ENCODE measurements at places on chromosomes 2 and 18.

DNA sequence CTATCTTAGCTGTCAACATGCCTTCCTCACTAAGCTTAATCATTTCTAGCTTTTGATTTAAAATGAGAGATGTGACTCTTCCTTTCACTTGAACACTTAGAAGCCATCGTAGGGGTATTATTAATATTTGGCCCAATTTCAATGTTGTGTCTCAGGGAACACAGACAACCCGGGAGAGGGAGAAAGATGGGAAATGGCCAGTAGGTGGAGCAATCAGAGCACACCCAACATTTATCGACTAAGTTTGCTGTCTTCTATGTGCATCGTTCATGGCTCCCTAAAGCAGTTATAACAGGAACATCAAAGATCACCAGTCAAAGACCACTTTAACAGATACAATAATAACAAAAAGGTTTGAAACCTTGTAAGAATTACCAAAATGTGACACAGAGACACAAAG lies 110.2 kb downstream of the OLA1 start:
- DNase-seq: no peak

DNA sequence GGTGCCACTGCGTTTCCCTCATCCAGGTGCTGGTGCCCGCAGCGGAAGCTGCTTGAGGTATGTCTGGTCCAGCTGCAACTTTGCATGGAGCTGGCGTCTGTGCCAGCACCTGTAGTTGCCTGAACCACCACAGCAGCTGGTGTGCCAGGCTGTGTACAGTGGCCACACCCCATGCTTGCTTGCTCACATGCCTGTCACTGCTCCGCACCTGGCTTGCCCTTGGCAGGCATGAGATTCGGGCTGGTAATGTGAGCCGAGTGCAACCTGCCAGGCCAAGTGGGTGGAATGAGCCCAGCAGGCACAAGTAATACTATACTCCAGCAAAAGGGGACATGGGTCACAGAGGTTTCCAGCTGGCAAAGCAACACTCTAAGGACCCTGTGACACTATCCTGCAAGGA lies 1123.3 kb upstream of the ACVR2A start:
- no peak for DNase-seq

DNA sequence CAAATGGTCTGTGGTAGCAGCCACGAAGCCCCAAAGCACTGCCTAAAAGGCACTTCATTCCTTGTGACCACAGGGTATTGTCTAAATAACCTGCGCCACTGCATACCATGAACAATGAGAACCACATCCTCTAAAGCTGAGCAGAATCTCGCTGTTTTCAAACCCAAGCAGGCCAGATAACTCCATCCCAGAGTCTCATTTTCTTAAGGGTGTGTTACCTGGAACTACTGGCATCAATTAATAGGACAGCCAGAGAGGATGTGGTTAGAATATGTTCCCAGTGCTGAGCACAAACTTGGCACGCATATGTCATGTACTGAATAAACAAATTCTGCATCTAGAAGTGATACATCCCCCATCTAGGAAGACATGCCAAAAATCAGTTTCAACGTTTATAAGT lies 13.0 kb downstream of the VPS4B start:
- DNase-seq: no peak

GRCh38 chr2:136139631-136140030 lies 21.7 kb upstream of the CXCR4 start:
- no peak for DNase-seq

DNA sequence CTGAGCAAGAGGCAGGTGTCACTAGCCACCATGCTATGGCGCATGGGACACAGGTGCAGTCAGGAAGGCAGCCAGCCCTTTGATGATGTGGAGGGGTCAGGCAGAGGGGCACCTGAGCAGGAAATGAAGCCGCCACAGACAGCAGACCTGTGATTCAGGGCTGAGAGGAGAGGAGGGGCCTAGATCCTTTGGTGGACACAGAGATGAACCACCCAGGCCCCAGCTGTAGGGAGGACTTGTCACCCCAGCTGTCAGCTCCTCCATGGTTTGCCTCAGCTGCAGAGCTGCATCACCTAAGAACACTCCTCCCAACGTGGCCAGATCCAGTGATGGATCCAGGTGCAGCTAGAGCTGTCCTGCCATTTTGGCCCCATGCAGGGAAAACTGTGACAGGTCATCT lies 11.6 kb downstream of the ASB18 start:
- DNase-seq: no peak

DNA sequence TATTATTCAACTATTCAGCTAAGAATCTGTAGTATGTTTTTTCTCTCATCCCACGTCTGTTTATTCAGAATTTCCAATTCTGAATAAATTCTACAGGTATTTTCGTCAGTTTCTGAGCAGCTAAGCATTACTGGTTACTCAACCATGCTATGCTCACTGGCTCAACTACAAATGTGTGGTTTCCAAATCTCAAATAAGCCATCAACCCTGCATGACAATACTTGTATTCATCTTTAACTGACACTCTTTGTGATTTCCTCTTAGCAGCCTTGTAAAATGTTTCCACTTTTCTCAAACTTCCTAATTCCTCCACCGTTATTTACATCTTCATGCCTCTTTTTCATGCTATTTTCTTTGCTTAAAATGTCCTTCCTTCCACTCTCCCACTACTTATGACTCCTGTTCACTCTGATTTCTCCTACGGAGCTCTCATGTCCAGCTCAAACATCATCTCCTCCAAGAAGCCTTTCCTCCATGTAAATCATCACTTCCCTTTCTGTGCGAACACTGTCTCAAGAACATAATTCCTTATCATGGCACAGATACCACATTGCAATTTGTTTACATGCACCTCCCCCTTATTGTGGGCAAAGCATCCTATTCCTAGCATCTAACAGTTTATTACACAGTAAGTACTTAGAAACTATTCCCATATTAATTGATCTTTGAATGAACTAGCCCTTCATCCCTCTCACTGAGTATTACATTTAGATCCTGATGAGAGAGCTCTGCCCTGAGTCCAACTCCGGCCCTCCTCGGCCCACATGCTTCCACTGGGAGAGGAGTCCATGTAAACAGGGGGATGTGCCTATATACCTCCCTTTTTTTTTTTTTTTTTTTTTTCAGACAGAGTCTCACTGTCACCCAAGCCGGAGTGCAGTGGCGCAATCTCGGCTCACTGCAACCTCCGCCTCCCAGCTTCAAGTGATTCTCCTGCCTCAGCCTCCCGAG lies 10.5 kb downstream of the CCDC88A start:
- no peak for DNase-seq

- no peak for DNase-seq
These were observed 150.1 kb downstream of the TNS1 start for GRCh38 chr2:217852555-217853211.

- no peak for DNase-seq
These were observed 516.9 kb upstream of the DSEL start for GRCh38 chr18:68033466-68033865.

- DNase-seq: peak; percentile 19
These were observed 46.6 kb upstream of the HNRNPA3 start for GRCh38 chr2:177165721-177166711.

- no peak for DNase-seq
These were observed 36.1 kb upstream of the MPPE1 start for GRCh38 chr18:11944252-11944651.

- no peak for DNase-seq
These were observed 29.5 kb upstream of the GPR39 start for GRCh38 chr2:132387126-132387525.

GRCh38 chr2:150042500-150043171 lies 444.8 kb downstream of the RND3 start:
- no peak for DNase-seq

DNA sequence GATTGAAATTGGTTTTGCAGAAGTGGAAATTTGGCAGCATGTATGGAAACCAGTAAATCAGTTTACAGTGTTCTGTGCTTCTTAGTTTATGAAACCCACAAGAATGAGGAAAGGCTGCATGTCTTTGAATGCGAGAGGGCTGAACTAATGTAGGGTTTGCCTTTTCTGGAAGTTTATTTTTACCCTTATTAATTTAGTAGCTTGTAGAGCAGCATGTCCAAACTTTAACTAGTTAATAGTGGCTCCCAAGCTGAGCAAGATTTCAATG lies 50.4 kb downstream of the LDLRAD4 start:
- no peak for DNase-seq

- peak; percentile 70 for DNase-seq
These were observed 137.5 kb downstream of the TPO start for GRCh38 chr2:1550658-1551316.

DNA sequence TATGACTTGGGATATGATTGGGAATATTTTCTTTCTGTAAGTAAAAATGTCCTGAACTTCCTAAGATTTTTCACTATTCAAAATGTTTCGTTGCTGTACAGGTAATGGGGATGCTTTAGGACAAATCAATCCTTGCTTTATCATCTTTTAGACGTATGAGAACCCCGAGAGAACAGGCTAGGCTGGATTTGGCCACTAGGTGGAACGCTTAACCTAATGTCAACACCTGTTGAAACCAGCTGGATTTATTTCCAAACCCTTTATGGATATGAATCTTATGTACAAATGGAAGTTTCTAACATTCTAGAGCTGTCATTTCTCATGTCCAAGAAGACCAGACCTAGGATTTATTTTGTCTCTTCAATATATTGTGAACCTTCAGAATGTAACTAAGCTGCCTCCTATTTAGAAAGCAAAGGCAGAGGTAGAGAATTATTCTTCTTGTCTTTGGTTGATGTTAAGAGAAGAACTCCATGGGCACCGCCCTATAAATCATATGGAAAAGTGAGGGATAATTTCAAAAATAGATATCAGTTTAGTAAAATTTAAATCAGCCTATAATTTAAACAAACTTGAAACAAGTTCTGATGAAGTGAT lies 96.7 kb downstream of the PMAIP1 start:
- DNase-seq: no peak

- no peak for DNase-seq
These were observed 15.0 kb downstream of the RNF144A start for GRCh38 chr2:6932206-6932605.

DNA sequence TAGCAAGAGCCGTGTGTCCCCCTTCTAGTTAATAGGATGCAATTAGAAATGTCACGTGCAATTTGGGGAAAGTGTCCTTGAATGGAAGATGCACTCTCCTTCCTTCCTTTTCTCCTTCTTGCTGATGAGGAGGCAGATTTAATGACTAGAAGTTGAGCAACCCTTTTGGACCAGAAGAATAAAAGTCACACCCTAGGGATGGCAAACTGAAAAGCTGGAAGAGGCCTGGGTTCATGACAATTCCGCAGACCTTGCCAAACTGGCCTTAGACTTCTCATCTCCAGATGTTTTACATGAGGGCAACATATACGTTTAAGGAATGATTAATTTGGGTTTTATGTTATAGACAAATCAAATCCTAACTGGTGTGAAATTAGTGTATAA lies 38.6 kb upstream of the NCOA1 start:
- no peak for DNase-seq

DNA sequence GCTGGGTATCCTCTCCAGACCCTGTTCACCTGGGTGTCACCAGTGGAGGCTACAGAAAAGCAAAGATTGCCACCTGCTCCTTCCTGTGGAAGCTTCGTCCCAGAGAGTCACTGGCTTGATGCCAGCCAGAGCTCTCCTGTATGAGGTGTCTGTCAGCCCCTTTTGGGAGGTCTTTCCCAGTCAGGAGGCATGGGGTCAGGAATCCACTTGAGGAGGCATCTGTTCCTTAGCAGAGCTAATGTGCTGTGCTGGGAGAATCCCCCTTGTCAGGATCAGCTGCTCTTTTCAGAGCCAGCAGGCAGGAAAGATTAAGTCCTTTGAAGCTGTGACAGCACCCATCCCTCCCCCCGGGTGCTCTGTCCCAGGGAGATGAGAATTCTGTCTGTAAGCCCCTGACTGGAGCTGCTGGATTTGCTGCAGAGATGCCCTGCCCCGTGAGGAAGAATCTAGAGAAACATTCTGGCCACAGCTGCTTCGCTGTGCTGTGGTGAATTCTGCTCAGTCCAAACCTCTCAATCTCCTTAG lies 121.8 kb downstream of the GPR39 start:
- no peak for DNase-seq

- DNase-seq: no peak
These were observed 342.1 kb downstream of the SLC4A3 start for GRCh38 chr2:219969508-219969907.

- DNase-seq: no peak
These were observed 16.3 kb upstream of the EPHA4 start for GRCh38 chr2:221588306-221588985.

DNA sequence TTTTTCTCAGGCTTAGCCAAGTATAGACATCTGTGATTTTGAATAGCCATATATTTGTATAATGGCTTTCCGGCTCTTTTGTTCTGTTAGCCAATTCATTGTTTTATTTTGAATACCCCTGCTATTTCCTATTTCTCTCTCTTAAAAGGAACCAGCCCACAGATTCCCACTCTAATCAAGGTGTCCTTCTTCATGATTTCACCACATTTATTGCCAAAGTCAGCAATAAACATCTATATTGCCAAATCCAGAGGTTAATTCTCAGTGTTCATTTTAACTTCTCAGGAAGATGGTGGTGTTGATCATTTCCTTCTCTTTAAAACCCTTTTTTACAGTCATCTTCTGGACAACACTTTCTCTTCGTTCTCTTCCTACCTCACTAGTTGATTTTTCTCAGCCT lies 13.1 kb upstream of the ITPRID2 start:
- no peak for DNase-seq

GRCh38 chr2:128258218-128258617 lies 60.5 kb downstream of the HS6ST1 start:
- DNase-seq: no peak

DNA sequence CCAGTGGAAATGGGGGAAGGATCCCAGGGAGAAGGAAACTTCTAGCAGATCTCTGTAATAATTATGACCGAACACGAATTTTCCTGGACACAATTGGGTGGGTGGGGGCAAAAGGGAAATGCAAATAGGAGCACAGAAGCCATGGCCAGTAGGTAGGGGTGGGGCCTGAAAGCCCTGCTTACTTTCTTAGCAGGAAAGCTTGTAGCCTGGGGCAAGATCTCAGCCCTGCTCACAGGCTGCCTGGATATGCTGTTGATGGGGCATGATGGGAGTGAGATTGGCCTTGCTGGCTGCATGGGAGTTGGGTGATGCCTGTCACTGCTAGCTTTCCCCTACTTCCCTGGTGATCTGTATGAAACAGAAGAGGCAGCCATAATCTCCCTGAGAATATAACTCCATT lies 45.9 kb upstream of the SPOPL start:
- no peak for DNase-seq
